ENCODE measurements at places on chromosomes 12 and 14.

DNA sequence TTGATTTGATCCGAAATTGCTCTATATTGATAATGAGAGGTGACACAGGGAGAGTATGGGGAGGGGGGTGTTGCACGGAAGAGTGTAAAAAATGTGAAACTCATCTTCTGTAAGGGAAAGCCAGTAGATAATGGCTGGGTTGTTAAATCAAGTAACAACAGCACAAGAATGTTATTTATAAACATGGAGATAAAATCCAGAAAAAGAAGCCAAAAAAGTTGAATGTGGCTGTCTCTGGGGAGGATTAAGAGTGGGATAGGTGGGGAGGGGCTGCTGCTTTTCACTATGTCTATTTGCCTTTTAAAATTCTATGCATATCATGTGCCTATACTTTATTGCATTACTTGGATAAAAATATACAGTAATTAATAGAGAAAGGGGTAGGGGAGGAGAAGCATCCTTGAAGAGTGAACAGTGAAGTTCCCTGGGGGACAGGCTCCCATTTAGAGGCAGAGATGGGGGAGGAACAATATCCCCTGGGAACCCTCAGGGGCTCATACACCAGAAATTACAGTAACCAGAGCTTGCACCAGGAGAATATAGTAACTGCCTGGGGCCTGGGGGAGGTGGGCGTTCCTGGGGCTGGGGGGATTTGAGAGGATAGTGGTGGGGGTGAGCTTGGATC is 39.2 kb upstream of the ANKRD9 start:
- H3K27ac ChIP-seq: peak overlapping the region; percentile 41
- peaks cover 6% of the 10 kb centered on the region for H3K27me3 ChIP-seq
- no peaks in the 10 kb centered on the region for H3K36me3 ChIP-seq

DNA sequence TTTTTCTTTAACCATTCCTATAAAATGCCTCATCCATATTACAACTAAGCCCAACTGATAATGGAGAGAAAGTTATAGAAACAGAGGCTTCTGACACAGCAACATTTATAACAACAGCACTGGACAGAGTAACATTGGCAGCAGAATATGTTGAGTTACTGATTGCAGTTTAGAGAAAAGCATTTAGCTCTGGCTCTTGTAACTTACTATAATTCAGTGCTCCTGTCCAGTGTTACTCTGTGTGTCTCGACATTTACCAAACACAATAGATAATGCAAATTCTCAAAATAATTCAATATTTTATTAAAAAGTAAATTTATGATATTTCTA is 356.1 kb downstream of the CEP128 start:
- no peaks in the 10 kb centered on the region for H3K4me1 ChIP-seq
- no peak overlapping the region for H3K4me3 ChIP-seq
- no peaks in the 10 kb centered on the region for H3K27me3 ChIP-seq

- H3K36me3 ChIP-seq: peaks cover 3% of the 10 kb centered on the region
Observed at GRCh38 chr14:89417465-89418225, 612 bp upstream of the FOXN3 start.

DNA sequence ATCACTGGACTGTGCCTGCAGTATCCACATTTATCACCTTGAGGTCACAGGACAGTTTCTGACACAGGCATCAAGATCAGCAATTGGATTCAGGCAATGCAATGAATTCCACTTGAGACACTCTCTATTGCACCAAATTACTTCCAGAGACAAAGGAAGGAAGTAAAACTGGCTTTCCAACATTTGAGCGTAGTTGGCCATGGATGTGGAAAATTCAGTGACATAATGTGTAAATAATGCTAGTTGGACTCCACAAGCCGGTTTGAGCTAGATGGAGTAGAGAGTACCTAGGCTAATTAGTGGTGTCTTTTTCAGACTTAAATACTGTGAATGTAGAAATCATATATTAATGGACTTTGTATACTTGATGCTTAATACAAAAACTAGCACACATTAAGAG is 168.3 kb upstream of the SYT1 start:
- no peaks in the 10 kb centered on the region for H3K36me3 ChIP-seq
- no peaks in the 10 kb centered on the region for H3K27me3 ChIP-seq
- no peak overlapping the region for H3K4me3 ChIP-seq
- DNase-seq: no peak

GRCh38 chr12:123893276-123893675 is 79.4 kb downstream of the CCDC92 start:
- no peaks in the 10 kb centered on the region for H3K27me3 ChIP-seq
- H3K36me3 ChIP-seq: no peaks in the 10 kb centered on the region
- no peak overlapping the region for H3K27ac ChIP-seq
- no peak overlapping the region for H3K4me3 ChIP-seq
- no peak for DNase-seq

- peaks cover 4% of the 10 kb centered on the region for H3K36me3 ChIP-seq
- DNase-seq: no peak
- H3K4me3 ChIP-seq: no peak overlapping the region
- no peaks in the 10 kb centered on the region for H3K4me1 ChIP-seq
- peaks cover 92% of the 10 kb centered on the region for H3K27me3 ChIP-seq
Observed at GRCh38 chr12:57730336-57731067, 8.0 kb downstream of the AGAP2 start.

DNA sequence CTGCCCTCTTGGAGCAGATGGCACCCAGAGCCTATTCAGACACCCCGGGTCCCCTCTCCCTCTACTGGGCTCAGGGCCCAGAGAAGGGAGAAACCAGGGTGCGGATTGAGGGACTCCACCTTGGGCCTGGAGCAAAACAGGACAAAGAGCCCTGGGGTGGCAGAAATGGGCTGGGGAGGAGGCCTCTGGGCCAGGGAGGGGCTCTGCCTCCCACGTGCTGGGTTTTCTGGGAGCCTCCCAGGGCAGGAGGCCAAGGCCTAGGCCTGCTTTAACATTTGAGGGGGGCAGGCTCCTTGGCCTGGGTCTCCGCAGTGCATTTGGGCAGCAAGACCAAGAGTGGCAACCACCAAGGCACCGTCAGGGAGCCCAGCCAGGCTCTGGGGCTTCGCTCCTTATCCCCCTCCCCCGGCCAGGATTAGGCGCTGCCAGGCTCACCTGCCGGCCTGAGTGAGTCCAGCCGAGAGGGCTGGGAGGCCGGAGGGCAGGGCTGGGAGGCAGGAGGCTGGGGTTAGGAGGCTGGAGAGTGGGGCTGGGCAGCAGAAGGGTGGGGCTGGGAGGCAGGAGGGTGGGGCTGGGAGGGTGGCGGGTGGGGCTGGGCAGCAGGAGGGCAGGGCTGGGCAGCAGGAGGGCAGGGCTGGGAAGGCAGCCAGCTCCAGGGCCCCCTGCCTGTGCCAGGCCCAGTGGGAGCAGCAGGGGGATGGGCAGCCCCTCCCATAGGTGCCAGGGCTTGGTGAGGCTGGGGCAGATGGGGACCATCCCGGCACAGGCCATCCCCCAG is 101.8 kb upstream of the EIF5 start:
- H3K27me3 ChIP-seq: no peaks in the 10 kb centered on the region
- no peak overlapping the region for H3K4me3 ChIP-seq
- DNase-seq: peak; percentile 60
- H3K4me1 ChIP-seq: peaks cover 5% of the 10 kb centered on the region
- no peak overlapping the region for H3K27ac ChIP-seq

DNA sequence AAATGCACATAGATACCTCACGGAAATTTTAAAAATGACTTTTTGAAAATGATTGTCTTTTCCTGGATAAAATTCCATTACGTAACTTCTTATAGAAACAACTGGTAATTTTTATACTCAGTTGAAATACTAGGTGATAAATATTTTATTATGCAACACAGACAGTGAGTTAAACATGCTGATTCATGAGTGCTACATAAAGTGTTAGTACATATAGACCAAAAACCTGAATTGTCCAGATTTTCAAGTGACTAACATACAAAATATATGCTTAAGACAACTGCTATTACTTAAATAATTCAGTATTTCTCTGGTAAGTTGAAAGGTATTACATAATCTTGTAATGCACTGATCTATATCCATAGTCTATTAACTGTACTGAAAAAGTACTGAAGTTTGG is 11.9 kb downstream of the PTPRO start:
- no peaks in the 10 kb centered on the region for H3K27me3 ChIP-seq
- no peak for DNase-seq
- no peak overlapping the region for H3K27ac ChIP-seq
- no peaks in the 10 kb centered on the region for H3K4me1 ChIP-seq
- no peak overlapping the region for H3K4me3 ChIP-seq

GRCh38 chr12:115823635-115824034 is 453.9 kb downstream of the MED13L start:
- H3K4me3 ChIP-seq: no peak overlapping the region
- no peak for DNase-seq
- H3K27me3 ChIP-seq: no peaks in the 10 kb centered on the region
- H3K27ac ChIP-seq: no peak overlapping the region
- no peaks in the 10 kb centered on the region for H3K4me1 ChIP-seq
- H3K36me3 ChIP-seq: no peaks in the 10 kb centered on the region

DNA sequence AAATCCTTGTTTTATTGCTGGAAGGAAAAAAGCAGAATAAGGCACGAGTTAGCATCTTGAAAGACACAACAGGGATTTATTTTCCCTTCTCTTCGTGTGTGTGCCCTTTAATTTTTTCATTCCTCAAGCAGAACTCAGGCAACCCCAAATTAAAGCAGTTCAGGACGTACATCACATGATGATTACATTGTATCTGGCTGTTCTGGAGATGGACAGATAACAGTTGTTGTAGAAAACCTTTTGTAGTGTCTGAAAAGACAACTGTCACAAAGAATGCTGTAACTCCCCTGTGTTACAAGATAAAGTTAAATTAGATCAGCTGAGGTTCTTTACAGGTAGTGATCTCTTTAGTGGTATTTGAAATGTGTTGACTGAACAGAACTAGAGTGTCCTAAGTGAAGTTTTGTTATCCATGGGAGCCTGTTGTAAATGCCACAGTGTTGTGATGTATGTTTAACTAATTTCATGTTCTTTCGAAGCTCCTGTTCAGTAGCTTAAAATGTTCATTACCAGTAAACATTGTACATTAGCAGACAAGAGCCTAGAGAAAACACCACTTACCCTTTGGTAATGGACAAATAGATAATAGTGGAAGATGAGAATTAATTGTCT is 58.5 kb downstream of the TMTC2 start:
- no peak overlapping the region for H3K4me3 ChIP-seq
- no peaks in the 10 kb centered on the region for H3K36me3 ChIP-seq
- H3K4me1 ChIP-seq: no peaks in the 10 kb centered on the region
- DNase-seq: no peak

GRCh38 chr12:3122841-3123678 is 45.9 kb downstream of the TSPAN9 start:
- no peaks in the 10 kb centered on the region for H3K36me3 ChIP-seq
- DNase-seq: no peak
- no peaks in the 10 kb centered on the region for H3K4me1 ChIP-seq
- no peak overlapping the region for H3K27ac ChIP-seq
- H3K4me3 ChIP-seq: no peak overlapping the region

DNA sequence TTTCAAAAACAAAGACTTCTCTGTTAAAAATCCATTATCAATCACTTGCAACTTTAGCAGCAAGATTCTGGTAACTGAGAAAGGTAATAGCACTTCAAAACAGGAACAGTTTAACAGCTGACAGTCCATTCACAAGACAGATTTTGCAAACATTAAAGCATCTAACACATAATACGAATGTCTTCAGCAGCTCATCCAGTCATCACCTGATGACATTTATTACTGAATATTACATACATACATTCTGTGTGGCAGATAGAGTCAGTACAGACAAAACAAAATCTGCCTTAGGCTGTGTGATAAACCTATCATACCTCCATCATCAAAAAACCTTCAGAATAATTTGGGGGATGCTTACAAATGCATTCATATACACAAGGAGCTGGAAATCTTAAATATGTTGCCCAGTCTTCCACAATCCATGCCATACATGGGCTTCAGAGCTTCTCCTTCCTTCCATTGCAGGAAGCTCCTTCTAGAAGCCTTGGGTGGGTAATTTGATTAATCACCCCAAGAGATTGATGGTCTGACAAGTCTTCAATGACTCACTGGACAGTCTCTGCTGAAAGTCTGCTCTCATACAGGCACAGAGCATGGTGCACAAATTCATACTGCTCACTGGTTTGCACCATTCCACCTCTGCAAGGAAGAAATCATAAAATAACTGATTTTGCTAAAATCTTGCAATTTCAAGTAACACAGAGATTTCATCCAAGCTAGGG is 1.6 kb upstream of the PTPRB start:
- no peak for DNase-seq
- no peaks in the 10 kb centered on the region for H3K4me1 ChIP-seq
- H3K27me3 ChIP-seq: no peaks in the 10 kb centered on the region
- no peak overlapping the region for H3K27ac ChIP-seq
- no peak overlapping the region for H3K4me3 ChIP-seq

- no peaks in the 10 kb centered on the region for H3K4me1 ChIP-seq
- H3K36me3 ChIP-seq: peaks cover 5% of the 10 kb centered on the region
- no peaks in the 10 kb centered on the region for H3K27me3 ChIP-seq
- no peak for DNase-seq
Observed at GRCh38 chr14:23023022-23023794, 11.5 kb downstream of the PSMB5 start.

- H3K27me3 ChIP-seq: no peaks in the 10 kb centered on the region
- H3K27ac ChIP-seq: no peak overlapping the region
- H3K36me3 ChIP-seq: peaks cover 6% of the 10 kb centered on the region
- peaks cover 5% of the 10 kb centered on the region for H3K4me1 ChIP-seq
- DNase-seq: no peak
Observed at GRCh38 chr12:108670066-108670631, 36.5 kb upstream of the SELPLG start.

GRCh38 chr12:60148831-60149230 is 553.0 kb downstream of the SLC16A7 start:
- H3K4me1 ChIP-seq: no peaks in the 10 kb centered on the region
- H3K27me3 ChIP-seq: no peaks in the 10 kb centered on the region
- DNase-seq: no peak
- H3K4me3 ChIP-seq: no peak overlapping the region
- H3K27ac ChIP-seq: no peak overlapping the region

- no peaks in the 10 kb centered on the region for H3K4me1 ChIP-seq
- H3K27ac ChIP-seq: no peak overlapping the region
- no peaks in the 10 kb centered on the region for H3K27me3 ChIP-seq
- H3K36me3 ChIP-seq: peaks cover 2% of the 10 kb centered on the region
- no peak overlapping the region for H3K4me3 ChIP-seq
- no peak for DNase-seq
Observed at GRCh38 chr12:66119229-66119869, 11.2 kb downstream of the LLPH start.

- H3K4me3 ChIP-seq: no peak overlapping the region
- no peak for DNase-seq
- no peaks in the 10 kb centered on the region for H3K27me3 ChIP-seq
- H3K27ac ChIP-seq: no peak overlapping the region
- H3K4me1 ChIP-seq: no peaks in the 10 kb centered on the region
Observed at GRCh38 chr12:131370791-131371347, 340.0 kb upstream of the SFSWAP start.

Measured in small intestine (tissue), 16 donors.